M059J (cell line): ENCODE measurements at places on chromosomes 7 and 10. TPM values are rescaled to one million over a fixed set of nuclear protein-coding genes. Genes with fewer than 3 reads are reported as not detected.

The TAS2R5 gene
- 0.30 TPM in 1 of 2 replicates, not detected in the other for total RNA-seq

The IFIT1B gene
- total RNA-seq = 0.37 and 0.76 TPM in 2 replicates

The GPC2 gene
- total RNA-seq = 2.8 and 4.2 TPM in 2 replicates

The IL15RA gene
- total RNA-seq = 14.9 and 26.3 TPM in 2 replicates

The PAX4 gene
- total RNA-seq = not detected in 2 replicates

The SLC16A12 gene
- 0.32 and 1.0 TPM in 2 replicates for total RNA-seq
